ENCODE measurements at places on chromosomes 16 and 17. TPM values are rescaled to one million over a fixed set of nuclear protein-coding genes. Genes with fewer than 3 reads are reported as not detected.

DNA sequence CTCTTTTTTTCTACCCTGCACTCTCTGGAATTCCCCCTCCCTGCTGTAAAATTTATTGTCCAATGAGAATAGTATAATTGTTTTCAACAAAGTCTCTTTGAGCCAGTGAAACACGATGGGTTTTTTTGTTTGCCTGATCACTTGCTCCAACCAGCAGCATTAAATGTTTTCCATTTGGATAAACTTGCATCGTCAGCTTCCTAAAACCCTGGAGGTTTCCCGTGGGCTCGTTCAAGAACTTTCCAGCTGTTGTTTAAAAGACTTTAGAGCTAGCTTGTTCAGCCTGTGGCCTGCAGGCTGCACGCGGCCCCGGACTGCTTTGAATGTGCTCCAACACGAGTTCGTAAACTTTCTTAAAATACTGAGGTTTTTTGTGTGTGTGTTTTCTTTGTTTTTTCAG, 14.9 kb downstream of the NAGPA start:
- DNase-seq: no peak

DNA sequence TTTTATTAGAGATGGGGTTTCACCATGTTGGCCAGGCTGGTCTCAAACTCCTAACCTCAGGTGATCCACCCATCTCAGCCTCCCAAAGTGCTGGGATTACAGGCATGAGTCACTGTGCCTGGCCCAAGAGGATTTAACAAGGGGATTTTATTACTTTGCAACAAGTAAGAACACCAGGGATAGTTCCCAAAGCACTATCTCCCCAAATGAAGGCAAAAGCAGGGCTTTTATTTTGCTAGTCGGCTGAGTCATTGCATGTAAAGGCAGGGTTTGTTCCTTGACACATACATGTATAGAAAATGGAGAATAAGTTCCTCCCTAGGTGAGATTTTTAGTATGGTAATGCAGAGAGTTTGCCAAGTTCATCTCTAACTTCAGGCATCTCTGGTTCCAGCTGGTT, 24.0 kb downstream of the REXO5 start:
- no peak for DNase-seq

GRCh38 chr16:58020628-58021521, 4.7 kb upstream of the MMP15 start:
- no peak for DNase-seq

DNA sequence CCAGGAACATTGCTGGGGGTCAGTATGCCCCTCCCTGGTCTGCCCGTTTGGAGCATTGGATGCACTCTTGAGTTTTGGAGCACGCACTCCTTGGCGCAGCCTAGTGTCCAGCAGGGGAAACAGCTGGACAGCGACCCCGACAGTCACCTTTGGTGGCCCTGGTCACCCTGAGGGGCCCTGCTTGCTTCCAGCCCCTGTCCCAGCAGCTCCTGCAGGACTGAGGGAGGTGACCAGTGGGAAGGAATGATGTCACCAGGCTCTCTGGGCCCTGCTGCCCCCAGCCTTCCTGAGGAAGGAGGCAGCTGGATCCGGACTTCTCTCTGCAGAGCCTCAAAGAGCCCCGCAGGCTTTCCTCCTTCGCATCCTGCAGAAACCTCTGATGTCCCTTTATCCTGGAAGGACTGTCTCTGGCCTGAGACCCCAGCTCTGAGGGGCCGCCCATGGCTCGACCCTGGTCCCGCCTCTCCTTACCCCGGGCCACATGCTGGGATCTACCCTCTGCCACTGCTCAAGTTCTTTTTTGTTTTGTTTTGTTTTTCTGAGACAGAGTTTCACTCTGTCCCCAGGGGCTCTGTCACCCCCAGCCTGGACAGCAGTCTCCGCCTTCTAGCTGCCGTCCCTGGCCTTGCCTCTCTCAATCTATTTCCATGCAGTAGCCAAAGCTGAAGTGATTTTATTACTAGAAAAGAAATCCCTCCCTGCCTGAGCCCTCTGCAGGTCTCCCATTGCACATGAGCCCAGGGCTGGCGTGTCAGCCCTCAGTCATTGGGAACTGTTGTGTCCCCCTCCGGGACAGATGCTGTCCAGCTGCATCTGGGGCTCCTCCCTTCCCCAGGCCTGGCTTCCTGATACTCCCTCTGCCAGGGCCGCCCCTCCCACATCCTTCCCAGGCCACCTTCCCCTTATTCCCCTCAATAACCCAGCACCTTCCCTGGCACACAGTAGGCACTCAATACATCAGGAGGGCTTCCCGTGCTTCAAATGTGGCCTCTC, 11.6 kb downstream of the ZSCAN10 start:
- DNase-seq: no peak

Gene MYOCD
- not detected for total RNA-seq

Data from activated T-helper 1 cell treated with anti-CD3 and anti-CD28 coated beads, Interleukin-12 subunit alpha, Interleukin-12 subunit beta, Interleukin-2, Interleukin-4 antibody, amounts not matched to agents 30 ng/mL and 10 ng/mL and 1 ng/mL, durations not matched to agents 14 hours and 24 hours and 36 hours (primary cell).